Bladder microvascular endothelial cell (primary cell): ENCODE measurements at places on chromosomes 1 and 21. TPM values are rescaled to one million over a fixed set of nuclear protein-coding genes. Genes with fewer than 3 reads are reported as not detected.

Gene SLC6A17
- under 0.01 and 1.1 TPM in 2 replicates for total RNA-seq

Gene RNF19B
- total RNA-seq = 13.8 and 21.4 TPM in 2 replicates

Gene TMPRSS15
- not detected in 2 replicates for total RNA-seq

Gene ARV1
- total RNA-seq = 5.7 and 7.6 TPM in 2 replicates

Gene SPATA17
- total RNA-seq = 0.06 TPM in 1 of 2 replicates, not detected in the other

Gene PGM1
- 18.6 and 33.5 TPM in 2 replicates for total RNA-seq

Gene SYCP1
- not detected in 2 replicates for total RNA-seq

Gene CA6
- not detected in 2 replicates for total RNA-seq
